ENCODE measurements at places on chromosomes 5 and 9. TPM values are rescaled to one million over a fixed set of nuclear protein-coding genes. Genes with fewer than 3 reads are reported as not detected.

COQ4 gene
- total RNA-seq: 59.5 TPM

DNA sequence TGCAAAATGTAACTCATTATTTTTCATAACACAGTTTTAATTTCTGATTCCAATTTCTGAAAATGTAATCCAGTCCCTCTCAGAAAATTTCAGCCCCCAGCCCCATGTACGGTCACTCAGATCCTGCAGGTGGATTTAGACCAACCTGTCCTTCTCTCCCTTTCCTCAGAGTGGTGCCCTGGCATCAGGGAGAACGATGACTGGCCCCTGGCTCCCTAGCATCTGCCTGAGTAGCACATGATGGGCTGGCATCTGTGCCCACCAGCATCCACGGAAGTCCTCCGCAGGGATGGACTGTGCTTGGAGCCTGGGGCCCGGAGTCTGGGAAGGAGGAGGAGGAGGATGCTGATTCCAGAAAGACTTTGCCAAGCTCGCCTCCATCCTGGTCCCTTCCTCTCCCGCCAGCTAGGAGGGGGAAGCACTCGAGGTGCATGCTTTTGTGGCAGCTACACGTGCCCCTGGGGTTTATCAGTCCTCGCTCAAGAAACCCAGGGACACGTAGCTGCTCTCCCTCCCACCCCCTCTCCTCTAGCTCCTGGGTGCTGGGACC is 54.4 kb upstream of the RUFY1 start:
- no peak for DNase-seq
- H3K4me3 ChIP-seq: no peak overlapping the region
- no peak overlapping the region for H3K27ac ChIP-seq
- no peaks in the 10 kb centered on the region for H3K27me3 ChIP-seq
- H3K36me3 ChIP-seq: no peaks in the 10 kb centered on the region

C9orf153 gene
- not detected for total RNA-seq

- no peaks in the 10 kb centered on the region for H3K27me3 ChIP-seq
- H3K36me3 ChIP-seq: no peaks in the 10 kb centered on the region
- peak; percentile 55 for DNase-seq
- peak overlapping the region; percentile 66 for H3K4me3 ChIP-seq
- no peaks in the 10 kb centered on the region for H3K4me1 ChIP-seq
- peak overlapping the region; percentile 81 for H3K27ac ChIP-seq
These were observed 929 bp downstream of the SH3PXD2B start for GRCh38 chr5:172453206-172453985.

IL3 gene
- 0.25 TPM for total RNA-seq

GRCh38 chr9:75051285-75051684 is 23.2 kb upstream of the CARNMT1 start:
- no peaks in the 10 kb centered on the region for H3K4me1 ChIP-seq
- no peaks in the 10 kb centered on the region for H3K27me3 ChIP-seq
- no peak for DNase-seq
- no peak overlapping the region for H3K27ac ChIP-seq
- H3K36me3 ChIP-seq: no peaks in the 10 kb centered on the region
- H3K4me3 ChIP-seq: no peak overlapping the region

Measured in colonic mucosa (tissue), 4 donors.